ENCODE measurements at places on chromosomes 1 and 21. TPM values are rescaled to one million over a fixed set of nuclear protein-coding genes. Genes with fewer than 3 reads are reported as not detected.

GRCh38 chr1:58845942-58846341 is 62.1 kb upstream of the JUN start:
- H3K36me3 ChIP-seq, result no peaks in the 10 kb centered on the region
- H3K27ac ChIP-seq, result no peak overlapping the region
- DNase-seq, result no peak
- H3K4me1 ChIP-seq, result peaks cover 14% of the 10 kb centered on the region

DNA sequence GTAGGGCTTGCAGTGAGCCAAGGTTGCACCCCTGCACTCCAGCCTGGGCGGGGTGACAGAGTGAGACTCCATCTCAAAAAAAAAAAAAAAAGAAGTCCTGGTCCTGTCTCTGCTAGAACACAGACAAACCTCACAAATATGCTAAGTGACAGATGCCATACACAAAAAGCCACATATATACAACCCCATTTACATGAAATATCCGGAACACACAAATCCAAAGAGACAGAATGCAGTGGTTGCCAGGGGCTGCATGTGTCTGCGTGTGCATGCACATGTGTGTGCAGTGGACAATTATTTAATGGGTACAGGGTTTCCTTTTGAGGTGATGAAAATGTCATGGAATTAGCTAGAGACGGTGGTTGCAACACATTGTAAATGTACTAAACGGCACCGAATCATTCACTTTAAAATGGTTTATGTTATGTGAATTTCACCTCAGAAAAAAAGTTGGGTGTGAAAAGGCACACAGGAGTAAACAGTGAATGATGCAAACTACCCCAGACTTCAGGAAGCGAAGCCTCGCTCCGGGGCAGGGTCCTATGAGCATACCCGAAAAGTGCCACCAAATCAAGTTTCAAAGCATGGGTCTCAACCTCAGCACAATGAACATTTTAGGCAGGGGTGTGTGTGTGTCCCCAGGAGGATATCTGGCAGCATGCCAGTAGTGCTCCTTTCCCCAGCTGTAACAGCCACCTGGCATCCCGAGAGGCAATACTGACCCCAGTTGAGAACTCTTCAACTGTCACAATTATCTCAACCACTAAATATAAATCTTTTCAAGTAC is 48.3 kb downstream of the GNB1 start:
- H3K27ac ChIP-seq, result peak overlapping the region; percentile 63
- peaks cover 2% of the 10 kb centered on the region for H3K36me3 ChIP-seq
- H3K4me3 ChIP-seq, result no peak overlapping the region
- no peaks in the 10 kb centered on the region for H3K27me3 ChIP-seq
- DNase-seq, result no peak

BLACAT1 gene
- total RNA-seq, result 0.34 TPM

IGSF5 gene
- not detected for total RNA-seq

LEFTY1 gene
- not detected for total RNA-seq
